ENCODE measurements at places on chromosomes 4 and X. TPM values are rescaled to one million over a fixed set of nuclear protein-coding genes. Genes with fewer than 3 reads are reported as not detected.

The SUV39H1 gene
- 5.8 TPM for polyA plus RNA-seq

The MED14 gene
- polyA plus RNA-seq, result 7.4 TPM

The TMEM156 gene
- polyA plus RNA-seq, result 0.25 TPM

The GLRA3 gene
- polyA plus RNA-seq, result not detected

The F8A1 gene
- 13.9 TPM for polyA plus RNA-seq

The ENPEP gene
- polyA plus RNA-seq, result 0.20 TPM

The CHRDL1 gene
- polyA plus RNA-seq, result 3.8 TPM

Measured in esophagus (tissue), 2 donors.